NCI-H226 (cell line): ENCODE measurements at places on chromosomes 11 and 22.

GRCh38 chr11:61297746-61298145 lies 2.6 kb upstream of the VWCE start:
- DNase-seq = peak; percentile 64

- DNase-seq = no peak
Measured at GRCh38 chr11:101577461-101577860, 6.3 kb downstream of the TRPC6 start.

GRCh38 chr11:56659755-56660154 lies 3.7 kb upstream of the OR5AR1 start:
- no peak for DNase-seq

DNA sequence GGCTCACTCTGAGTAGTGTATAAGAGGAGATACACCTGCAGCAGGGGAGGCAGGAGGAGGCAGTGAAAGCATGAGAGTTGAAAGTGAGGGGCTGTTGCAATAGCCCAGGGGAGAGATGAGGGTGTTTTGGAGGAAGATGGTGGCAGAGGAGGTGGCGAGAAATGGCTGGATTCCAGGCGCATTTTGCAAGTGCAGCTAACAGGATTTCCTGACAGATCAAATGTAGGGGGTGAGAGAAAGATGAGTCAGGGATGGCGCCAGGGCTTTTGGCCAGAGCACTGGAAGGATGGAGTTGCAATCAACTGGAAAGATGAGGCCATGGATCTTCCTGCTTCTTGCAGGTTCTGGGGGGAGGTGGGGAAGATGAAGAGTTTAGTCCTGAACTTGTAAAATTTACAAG lies 16.8 kb upstream of the TSPAN18 start:
- DNase-seq = peak; percentile 88

DNA sequence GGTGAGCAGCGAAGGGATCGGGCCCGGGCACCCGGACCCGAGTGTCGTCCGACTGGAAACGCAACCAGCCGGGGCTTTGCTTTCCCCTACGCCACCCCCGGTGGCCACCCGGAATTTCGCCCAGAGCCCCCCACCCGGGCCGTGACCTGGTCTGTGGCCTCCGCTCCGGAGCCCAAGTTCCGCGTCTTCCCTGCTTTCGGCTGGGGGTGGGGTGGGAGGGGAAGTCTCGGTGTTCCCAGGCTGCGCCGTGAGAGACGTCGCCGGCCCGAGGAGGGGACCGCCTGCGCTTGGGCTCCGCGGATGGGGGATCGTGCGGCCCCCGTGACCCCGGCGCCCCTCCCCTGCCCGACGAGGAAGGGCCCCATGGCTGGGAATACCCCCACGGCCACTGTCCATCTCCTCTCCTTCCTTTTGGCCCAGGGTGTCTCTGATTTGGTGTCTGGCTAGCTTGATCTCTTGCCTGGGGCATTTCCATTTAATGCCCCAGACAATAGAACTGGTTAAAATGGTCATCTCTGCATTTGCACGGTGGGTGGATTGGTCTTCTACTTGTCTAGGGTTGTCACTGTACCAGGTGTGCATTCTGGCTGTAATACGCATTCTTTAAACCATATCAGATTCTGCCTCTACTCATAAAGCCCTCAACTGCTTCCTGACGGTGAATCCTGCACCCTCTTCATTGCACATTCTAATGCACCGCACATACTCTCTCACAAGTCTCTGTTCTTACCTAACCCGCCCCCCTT lies 789 bp downstream of the SIK2 start:
- no peak for DNase-seq

GRCh38 chr11:35065566-35065965 lies 73.4 kb upstream of the CD44 start:
- peak; percentile 51 for DNase-seq

GRCh38 chr11:10751581-10751940 lies 515 bp downstream of the CTR9 start:
- DNase-seq = no peak

DNA sequence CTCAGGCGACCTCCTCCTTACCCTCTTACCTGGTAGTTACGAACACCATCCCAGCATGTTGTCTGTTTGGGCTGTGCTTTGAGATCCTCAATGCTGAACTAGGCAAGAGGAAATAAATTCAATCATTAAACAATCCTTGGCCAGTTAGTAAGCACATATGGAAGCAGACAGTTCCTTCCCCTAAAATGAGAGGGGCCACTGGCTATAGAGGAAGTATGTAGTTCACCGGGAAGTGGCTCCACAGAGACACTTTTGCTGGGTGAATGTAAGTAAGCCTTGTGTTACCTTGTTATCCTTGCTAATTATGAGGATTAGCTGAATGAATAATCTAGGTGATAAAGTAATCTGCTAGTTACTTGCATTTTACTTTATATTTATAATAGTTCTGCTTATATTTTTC lies 2.9 kb downstream of the THYN1 start:
- DNase-seq = no peak

- DNase-seq = no peak
Measured at GRCh38 chr11:28922386-28922981, 814.3 kb downstream of the METTL15 start.

DNA sequence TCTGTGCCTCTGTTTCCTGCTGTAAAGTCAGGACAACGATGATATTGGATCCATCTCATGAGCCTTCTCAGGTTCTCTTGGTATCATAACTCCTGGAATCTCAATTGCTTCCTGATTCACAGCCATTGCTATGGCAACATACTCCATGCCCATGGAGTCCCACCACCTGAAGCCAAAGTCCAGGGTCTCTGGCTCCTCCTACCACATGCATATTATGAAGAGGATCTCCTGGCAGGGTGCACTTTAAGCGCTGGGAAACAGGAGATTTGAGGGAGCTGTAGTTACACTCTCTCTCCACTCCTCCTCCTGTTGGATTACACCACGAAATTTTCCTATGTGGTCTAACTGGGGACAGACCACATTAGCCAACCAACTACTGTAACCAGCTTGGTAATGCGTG lies 130.9 kb upstream of the SEZ6L start:
- DNase-seq = no peak

- peak; percentile 91 for DNase-seq
Measured at GRCh38 chr22:27474711-27475547, 326.6 kb downstream of the MN1 start.

GRCh38 chr22:25483931-25484330 lies 80.5 kb upstream of the GRK3 start:
- no peak for DNase-seq

DNA sequence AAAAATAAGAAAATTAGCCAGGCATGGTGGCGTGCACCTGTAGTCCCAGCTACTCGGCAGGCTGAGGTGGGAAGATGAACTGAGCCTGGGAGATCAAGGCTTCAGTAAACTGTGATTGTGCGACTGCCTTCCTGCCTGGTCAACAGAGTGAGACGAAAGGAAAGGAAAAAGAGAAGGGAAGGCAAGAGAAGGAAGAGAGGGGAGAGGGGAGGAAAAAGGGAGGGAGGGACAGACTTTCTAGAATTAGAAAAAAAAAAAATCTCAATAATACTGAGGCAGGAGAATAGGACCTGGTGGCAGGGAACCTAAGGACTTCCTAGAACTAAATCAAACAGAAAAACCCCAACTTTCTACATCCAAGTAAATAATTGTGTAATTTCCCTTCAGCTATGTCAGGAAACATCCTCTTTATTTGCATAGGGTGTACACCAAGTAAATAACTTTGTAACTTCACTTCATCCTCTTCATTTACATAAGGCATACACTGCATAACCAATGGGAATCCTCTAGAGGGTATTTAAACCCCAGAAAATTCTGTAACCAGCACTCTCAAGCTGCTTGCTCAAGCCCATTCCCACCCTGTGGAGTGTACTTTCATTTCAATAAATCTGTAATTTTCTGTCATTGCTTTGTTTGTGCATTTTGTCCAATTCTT lies 8.7 kb downstream of the SBF2 start:
- no peak for DNase-seq

DNA sequence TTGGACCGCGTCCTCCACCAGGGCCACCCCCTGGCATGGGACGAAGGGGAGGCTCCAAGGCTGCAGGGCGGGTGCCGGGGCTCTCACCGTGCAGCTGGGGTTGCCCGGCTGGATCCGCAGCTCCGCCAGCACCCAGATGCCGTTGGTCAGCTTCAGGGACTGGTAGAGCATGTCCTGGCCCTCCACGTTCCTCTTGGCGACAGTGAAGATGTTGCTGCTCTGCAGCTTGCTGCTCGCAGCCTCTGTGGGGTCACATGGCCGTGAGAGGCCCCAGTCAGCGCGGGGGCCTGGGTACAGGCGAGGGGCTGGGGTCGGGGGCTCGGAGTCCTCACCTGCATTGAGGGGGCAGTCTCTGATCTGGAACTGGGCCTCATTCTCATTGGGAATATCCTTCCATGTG lies 14.8 kb upstream of the RASL10A start:
- no peak for DNase-seq

DNA sequence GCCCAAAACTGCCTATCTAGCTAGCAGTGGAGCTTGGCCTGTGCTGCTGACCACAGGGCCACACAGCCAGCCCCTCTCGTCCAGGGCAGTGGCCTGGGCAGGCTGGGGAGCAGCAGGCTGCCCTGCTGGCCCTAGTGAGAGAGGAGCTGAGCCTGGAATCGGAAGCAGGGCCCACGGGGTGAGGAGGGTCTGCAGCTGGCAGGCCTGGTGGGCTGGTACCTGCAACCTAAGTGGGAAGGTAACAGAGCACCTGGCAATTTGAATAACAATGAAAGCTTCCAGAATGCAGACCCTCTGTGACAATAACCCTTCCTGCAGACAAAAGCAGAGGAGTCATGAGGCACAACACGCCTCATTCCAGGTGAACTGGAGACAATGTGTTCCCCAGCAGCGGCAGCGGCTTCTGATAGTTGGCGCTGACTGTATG lies 31.8 kb upstream of the RFPL3 start:
- DNase-seq = no peak

GRCh38 chr11:103920449-103920848 lies 116.0 kb upstream of the DDI1 start:
- DNase-seq = peak; percentile 55

- peak; percentile 53 for DNase-seq
Measured at GRCh38 chr11:9765320-9766101, 101.6 kb downstream of the SWAP70 start.

DNA sequence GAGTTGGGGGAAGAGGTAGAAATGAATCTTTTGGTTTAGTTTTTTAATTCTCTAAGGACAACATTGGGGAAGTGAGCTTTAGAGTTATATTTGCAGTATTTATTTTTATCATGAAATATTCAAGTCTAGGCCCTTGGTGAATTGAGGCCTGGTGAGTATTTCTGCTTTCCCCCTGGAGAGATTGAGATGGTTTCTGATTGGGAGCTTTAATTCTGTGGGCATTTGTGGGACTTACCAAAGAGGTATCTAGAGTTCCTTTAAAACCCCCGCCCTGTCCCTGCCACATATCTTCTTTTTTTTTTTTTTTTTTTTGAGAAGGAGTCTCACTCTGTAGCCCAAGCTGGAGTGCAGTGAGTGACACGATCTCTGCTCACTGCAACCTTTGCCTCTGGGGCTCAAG lies 9.6 kb downstream of the ACO2 start:
- no peak for DNase-seq

DNA sequence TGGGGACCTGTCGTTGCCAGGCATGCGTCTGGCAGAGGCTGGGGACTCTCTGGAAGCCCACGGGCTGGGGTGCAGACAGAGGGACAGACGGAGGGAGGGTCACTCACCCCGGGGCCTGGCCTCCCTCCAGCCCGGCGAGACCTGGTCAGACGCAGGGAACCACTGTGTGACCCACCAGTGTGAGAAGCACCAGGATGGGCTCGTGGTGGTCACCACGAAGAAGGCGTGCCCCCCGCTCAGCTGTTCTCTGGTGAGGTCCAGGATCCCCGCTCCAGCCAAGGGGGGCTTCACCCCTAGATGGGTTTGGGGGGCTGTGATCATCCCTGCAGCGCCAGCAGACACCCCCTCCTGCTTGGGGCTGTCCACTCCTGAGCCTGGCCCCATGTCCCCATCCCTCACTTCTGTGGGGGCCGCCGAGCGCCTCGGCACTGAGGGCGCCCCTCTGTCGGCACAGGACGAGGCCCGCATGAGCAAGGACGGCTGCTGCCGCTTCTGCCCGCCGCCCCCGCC lies 23.6 kb upstream of the MUC5B start:
- DNase-seq = no peak

- DNase-seq = no peak
Measured at GRCh38 chr22:20117633-20118299, 740 bp upstream of the TRMT2A start.

DNA sequence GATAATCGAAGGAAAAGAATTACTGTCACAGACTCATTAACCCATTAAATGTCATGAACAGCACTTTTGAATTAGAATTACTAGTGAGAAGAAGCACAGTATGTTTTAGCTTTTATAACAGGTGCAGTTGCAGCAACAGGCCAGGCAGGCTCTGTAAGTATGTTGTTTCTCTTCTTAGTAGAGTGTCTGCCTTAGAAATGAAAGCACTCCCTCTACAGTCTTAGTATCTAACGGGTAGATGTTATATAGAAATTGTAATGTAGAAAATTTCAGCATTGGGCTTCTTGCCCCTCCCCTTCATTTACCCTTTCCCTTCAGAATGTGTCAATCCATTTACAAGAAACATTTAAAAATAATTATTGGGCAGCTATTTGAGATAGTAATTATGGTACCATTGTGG lies 87.4 kb downstream of the HIPK3 start:
- no peak for DNase-seq

- no peak for DNase-seq
Measured at GRCh38 chr11:34245041-34245440, 112.8 kb downstream of the ABTB2 start.

DNA sequence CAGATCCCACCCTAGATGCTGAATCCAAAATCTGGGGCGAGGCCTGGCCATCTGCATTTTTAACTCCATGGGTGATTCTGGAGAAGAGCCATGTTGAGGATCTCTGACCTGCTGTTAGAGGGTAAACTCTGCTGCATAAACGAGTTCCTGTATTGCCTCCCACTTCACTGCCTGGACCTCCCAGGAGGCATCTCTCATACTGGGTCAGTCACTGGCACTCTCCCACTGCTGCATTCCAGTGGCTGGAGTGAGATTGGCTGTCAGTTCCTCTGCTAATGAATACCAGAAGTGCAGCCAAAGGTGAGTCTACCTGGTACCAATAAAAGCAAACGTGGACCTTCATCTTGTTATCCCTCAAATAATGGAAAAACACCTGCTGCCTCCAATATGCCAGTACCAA lies 10.3 kb downstream of the POLDIP3 start:
- DNase-seq = peak; percentile 47

GRCh38 chr11:33948494-33948893 lies 56.6 kb upstream of the LMO2 start:
- no peak for DNase-seq

GRCh38 chr11:71396548-71397123 lies 51.6 kb downstream of the DHCR7 start:
- no peak for DNase-seq

DNA sequence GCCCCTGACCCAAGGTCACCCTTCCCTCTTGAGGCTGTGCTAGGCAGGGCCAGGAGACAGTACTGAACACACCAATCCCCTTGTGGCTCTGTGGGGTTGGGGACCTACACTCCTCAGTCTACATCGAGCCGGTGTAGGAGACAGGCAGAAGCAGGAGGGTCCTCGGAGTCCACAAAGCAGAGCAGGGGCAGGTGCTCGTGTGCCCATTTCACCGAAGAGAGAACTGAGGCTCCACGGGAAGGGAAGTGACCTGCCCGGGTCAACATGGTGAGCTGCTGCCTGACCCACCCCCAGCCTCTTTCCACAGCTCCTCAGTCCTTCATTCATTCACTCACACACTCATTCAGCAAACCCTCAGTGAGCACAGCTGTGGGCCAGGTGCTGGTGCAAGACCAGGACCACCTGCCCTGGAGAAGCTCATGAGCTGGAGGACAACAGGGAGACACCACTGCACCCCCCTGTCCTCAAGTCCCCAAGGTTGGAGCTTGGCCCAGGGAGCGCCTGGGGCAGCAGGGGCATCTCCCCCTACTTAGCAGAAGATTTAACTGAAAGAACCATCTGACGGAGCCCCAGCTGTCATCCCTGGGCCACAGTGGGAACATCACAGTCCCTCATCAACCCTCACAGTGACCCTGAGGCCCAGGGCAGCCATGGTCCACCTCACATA lies 127.3 kb downstream of the MED15 start:
- no peak for DNase-seq
